ENCODE measurements at places on chromosomes 11 and 22. TPM values are rescaled to one million over a fixed set of nuclear protein-coding genes. Genes with fewer than 3 reads are reported as not detected.

- no peaks in the 10 kb centered on the region for H3K36me3 ChIP-seq
- H3K27ac ChIP-seq, result no peak overlapping the region
- no peaks in the 10 kb centered on the region for H3K27me3 ChIP-seq
- no peak overlapping the region for H3K4me3 ChIP-seq
- no peak for DNase-seq
Observed at GRCh38 chr22:18113680-18114394, 3.2 kb downstream of the TUBA8 start.

The NXPE4 gene
- 0.66 TPM for total RNA-seq

DNA sequence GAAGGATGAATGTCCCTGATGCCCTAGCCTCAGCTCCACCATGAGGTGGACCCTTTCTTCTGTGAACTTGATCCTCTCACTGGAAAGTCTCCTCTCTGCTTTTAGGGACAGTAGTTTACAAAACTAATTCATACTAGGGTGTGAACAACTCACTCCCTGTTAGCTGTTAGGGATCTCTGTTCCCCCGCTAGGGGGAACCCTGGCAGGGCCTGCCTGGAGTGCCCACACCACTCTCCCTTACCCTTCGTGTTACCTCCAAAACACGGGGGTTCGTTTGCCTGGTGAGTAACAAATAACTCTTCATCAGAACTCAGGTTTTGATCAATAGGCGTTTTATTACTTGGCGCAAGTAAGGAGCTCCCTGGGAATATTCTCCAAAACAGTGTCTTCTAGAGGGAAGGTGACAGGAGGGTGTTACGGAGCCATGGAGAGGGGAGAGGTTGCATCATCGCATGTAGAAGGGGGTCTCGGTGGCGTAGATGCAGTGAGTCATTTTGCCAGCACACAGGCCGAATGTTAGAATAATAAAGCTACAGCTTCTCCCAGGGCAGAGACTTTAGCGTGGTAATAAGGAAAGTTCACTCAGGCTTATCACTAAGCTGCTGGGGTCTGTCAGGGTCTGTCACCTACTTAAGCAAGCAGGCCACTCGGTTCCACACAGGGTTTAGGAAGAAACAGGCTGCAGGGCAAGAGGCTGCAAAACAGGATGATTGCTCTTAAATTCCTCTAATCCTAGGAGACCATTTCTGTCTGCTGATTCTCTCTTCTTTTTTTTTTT, 45.8 kb downstream of the C11orf96 start:
- no peaks in the 10 kb centered on the region for H3K36me3 ChIP-seq
- peaks cover 4% of the 10 kb centered on the region for H3K4me1 ChIP-seq
- H3K27me3 ChIP-seq, result peaks cover 4% of the 10 kb centered on the region

DNA sequence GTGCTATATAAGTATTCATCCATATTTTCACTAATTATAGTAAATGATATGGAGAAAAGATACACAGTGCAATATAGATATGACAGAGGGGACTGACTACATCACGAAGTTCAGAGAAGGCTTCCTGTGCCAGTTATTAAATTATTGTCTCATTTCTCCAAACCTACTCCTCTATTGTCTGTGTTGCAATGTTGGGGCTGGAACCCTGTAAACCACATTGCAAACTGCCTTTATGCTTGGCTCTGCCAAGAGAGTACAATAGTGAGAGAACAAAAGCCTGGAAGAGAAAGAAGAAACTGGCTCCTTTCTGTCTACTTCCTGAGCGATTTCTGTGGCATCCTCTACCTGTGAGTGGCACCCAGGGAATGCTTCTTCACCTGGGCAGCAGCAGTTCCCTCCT, 46.4 kb downstream of the ME3 start:
- H3K36me3 ChIP-seq, result no peaks in the 10 kb centered on the region
- DNase-seq, result no peak
- H3K27ac ChIP-seq, result no peak overlapping the region
- H3K27me3 ChIP-seq, result no peaks in the 10 kb centered on the region
- no peak overlapping the region for H3K4me3 ChIP-seq

DNA sequence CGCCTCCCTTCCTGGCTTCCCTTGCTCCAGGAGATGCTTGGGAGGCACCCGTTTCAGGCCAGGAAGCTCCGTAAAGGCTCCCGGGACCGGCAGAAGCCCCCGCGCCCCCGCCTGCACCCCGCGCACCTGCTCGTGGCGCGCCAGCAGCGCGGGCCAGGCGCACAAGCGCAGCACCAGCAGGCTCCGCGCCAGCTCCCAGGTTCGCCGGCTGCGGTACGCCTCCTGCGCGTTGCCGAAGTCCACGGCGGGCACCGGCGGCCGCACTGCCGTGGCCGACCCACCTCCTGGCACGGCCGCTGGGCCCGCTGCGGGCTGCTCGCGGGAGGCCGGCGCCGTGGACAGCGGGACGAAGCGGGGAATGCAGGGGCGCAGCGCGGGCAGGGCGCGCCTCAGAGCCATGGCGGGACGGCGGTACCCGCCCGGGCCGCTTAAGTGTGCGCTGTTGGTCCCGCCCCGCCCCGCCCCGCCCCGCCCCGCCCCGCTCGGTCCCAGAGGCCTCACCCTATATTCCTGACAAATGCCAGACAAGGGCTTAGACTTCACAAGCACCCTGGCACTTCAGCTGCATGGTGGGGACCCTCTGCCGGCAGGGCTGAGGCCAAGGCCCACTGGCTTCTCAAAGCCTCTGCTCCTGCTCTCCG, at the start of gene PRODH:
TSS of gene PRODH (minus strand) at position 405 of the 641 bp plus-strand sequence. CDS start at position 399, 6 bp downstream.
- DNase-seq, result no peak
- H3K4me3 ChIP-seq, result no peak within 1 kb of the TSS
- H3K27me3 ChIP-seq, result no peaks in the 10 kb centered on the region
- H3K27ac ChIP-seq, result no peak within 1 kb of the TSS
- no peaks in the 10 kb centered on the region for H3K36me3 ChIP-seq
- H3K4me1 ChIP-seq, result no peaks in the 10 kb centered on the region

- no peak overlapping the region for H3K4me3 ChIP-seq
- peak overlapping the region; percentile 62 for H3K27ac ChIP-seq
- DNase-seq, result no peak
- no peaks in the 10 kb centered on the region for H3K27me3 ChIP-seq
Observed at GRCh38 chr11:665704-666281, 28.7 kb downstream of the DRD4 start.

GRCh38 chr11:44941259-44942021, 9.2 kb downstream of the TP53I11 start:
- H3K36me3 ChIP-seq, result no peaks in the 10 kb centered on the region
- peak overlapping the region; percentile 43 for H3K27ac ChIP-seq
- no peaks in the 10 kb centered on the region for H3K27me3 ChIP-seq
- no peak for DNase-seq
- H3K4me3 ChIP-seq, result no peak overlapping the region

The RRP8 gene
- 8.8 TPM for total RNA-seq

The TEX12 gene
- total RNA-seq, result not detected

GRCh38 chr11:129985823-129986222, 16.8 kb downstream of the PRDM10 start:
- H3K4me3 ChIP-seq, result no peak overlapping the region
- no peak overlapping the region for H3K27ac ChIP-seq
- no peaks in the 10 kb centered on the region for H3K36me3 ChIP-seq
- no peaks in the 10 kb centered on the region for H3K27me3 ChIP-seq

The INPP5J gene
- total RNA-seq, result not detected

GRCh38 chr11:18457450-18457849, 1.8 kb downstream of the LDHAL6A start:
- no peaks in the 10 kb centered on the region for H3K27me3 ChIP-seq
- no peak overlapping the region for H3K27ac ChIP-seq
- no peaks in the 10 kb centered on the region for H3K4me1 ChIP-seq
- DNase-seq, result no peak
- no peaks in the 10 kb centered on the region for H3K36me3 ChIP-seq

DNA sequence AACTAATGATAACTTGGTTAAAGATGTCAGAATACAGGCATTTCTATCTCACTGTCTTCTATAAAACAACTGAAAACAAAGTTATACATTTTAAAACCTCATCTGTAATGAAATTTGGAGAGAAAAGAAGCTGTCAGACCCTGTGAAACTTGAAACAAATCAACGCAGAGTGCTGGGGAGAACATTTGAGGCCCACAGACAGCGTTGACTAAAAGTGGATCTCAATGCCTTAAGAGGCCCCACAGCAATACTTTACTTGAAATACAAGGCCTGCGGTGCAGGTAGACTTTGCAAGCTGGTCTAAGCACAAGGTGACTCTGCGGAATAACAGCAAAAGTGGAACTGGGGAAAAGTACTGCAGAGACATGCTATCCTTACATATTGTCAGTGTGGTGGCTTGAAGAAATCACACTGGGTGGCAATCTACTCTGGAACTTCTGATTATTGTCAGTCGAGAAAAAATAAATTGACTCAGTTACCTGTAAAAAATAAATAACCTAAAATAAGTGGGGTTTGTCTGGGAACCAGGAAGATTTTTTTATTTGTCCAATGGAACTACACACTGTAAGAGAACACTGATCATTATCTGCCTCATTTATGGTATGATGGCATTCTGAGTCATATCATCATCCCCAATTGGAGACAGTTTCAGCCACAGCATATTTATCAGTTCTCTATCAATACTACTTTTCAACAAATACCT, 138.9 kb downstream of the LUZP2 start:
- H3K4me1 ChIP-seq, result no peaks in the 10 kb centered on the region
- H3K4me3 ChIP-seq, result no peak overlapping the region
- no peaks in the 10 kb centered on the region for H3K36me3 ChIP-seq
- no peaks in the 10 kb centered on the region for H3K27me3 ChIP-seq
- DNase-seq, result no peak
- no peak overlapping the region for H3K27ac ChIP-seq

GRCh38 chr11:83459798-83460197, 173.6 kb upstream of the CCDC90B start:
- no peak overlapping the region for H3K27ac ChIP-seq
- no peaks in the 10 kb centered on the region for H3K27me3 ChIP-seq
- no peaks in the 10 kb centered on the region for H3K4me1 ChIP-seq

- no peak overlapping the region for H3K4me3 ChIP-seq
- H3K27me3 ChIP-seq, result no peaks in the 10 kb centered on the region
- DNase-seq, result no peak
- H3K27ac ChIP-seq, result no peak overlapping the region
Observed at GRCh38 chr11:61853698-61854169, 25.6 kb downstream of the FADS2 start.

GRCh38 chr11:78192223-78192719, 3.6 kb downstream of the USP35 start:
- H3K4me3 ChIP-seq, result no peak overlapping the region
- peak; percentile 48 for DNase-seq
- H3K36me3 ChIP-seq, result no peaks in the 10 kb centered on the region
- no peaks in the 10 kb centered on the region for H3K27me3 ChIP-seq
- peaks cover 9% of the 10 kb centered on the region for H3K4me1 ChIP-seq
- H3K27ac ChIP-seq, result peak overlapping the region; percentile 20

- peak overlapping the region; percentile 77 for H3K27ac ChIP-seq
- no peaks in the 10 kb centered on the region for H3K27me3 ChIP-seq
- no peak overlapping the region for H3K4me3 ChIP-seq
- H3K4me1 ChIP-seq, result no peaks in the 10 kb centered on the region
- no peaks in the 10 kb centered on the region for H3K36me3 ChIP-seq
- no peak for DNase-seq
Observed at GRCh38 chr11:111819161-111819828, 52.1 kb downstream of the ALG9 start.

- H3K27me3 ChIP-seq, result peaks cover 22% of the 10 kb centered on the region
- H3K4me1 ChIP-seq, result no peaks in the 10 kb centered on the region
- no peaks in the 10 kb centered on the region for H3K36me3 ChIP-seq
Observed at GRCh38 chr22:48180631-48181030, 1418.2 kb downstream of the TBC1D22A start.

The ATG13 gene
- 87.5 TPM for total RNA-seq

- no peak overlapping the region for H3K27ac ChIP-seq
- no peak for DNase-seq
- no peak overlapping the region for H3K4me3 ChIP-seq
- H3K4me1 ChIP-seq, result no peaks in the 10 kb centered on the region
- H3K27me3 ChIP-seq, result peaks cover 13% of the 10 kb centered on the region
Observed at GRCh38 chr22:32444068-32444467, 20.2 kb downstream of the BPIFC start.

GRCh38 chr11:96065379-96065778, 141.5 kb upstream of the MTMR2 start:
- peaks cover 3% of the 10 kb centered on the region for H3K4me1 ChIP-seq
- peak overlapping the region; percentile 53 for H3K27ac ChIP-seq
- no peak for DNase-seq
- no peaks in the 10 kb centered on the region for H3K36me3 ChIP-seq

DNA sequence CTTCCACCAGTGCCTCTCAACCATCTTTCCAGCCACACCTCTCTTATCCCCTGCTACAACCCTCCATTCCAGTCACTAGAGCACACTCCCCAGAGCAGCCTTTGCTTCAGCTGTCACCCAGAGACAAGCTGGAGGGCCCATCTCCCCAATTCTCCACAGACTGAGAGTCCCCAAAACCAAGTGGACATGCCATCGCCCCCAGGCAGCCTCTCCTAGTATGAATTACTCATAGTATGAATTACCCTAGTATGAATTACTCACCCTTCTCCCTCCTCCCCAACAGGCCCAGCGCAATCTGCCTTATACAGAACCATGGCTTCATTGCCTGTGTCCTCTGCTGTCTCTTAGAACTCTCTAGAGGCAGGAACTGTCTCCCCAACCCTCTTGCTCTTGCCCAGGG, 24.8 kb downstream of the MYH9 start:
- peak overlapping the region; percentile 92 for H3K27ac ChIP-seq
- peak overlapping the region; percentile 34 for H3K4me3 ChIP-seq
- no peaks in the 10 kb centered on the region for H3K27me3 ChIP-seq
- DNase-seq, result no peak
- peaks cover 54% of the 10 kb centered on the region for H3K4me1 ChIP-seq

DNA sequence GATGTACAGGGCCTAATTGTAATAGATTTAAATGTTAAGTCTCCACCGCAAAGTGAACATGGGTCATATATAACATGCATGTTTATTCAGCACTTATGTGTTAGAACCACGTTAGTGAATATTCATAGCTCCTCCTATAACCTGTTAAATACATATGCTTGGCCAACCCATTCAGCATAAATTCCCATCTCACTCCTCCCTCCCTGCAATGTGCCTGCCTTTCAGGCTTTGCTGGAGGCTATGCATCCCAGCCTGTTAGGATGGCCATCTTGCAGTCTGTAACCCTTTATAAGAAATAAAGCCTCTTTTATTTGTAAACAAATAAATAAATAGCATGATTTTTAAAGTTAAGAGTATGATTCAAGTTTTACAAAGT, 1.7 kb upstream of the OOSP4A start:
- H3K27ac ChIP-seq, result no peak overlapping the region
- no peak overlapping the region for H3K4me3 ChIP-seq
- DNase-seq, result no peak
- H3K4me1 ChIP-seq, result no peaks in the 10 kb centered on the region
- H3K27me3 ChIP-seq, result no peaks in the 10 kb centered on the region
- no peaks in the 10 kb centered on the region for H3K36me3 ChIP-seq

The DKK3 gene
- total RNA-seq, result 87.1 TPM

DNA sequence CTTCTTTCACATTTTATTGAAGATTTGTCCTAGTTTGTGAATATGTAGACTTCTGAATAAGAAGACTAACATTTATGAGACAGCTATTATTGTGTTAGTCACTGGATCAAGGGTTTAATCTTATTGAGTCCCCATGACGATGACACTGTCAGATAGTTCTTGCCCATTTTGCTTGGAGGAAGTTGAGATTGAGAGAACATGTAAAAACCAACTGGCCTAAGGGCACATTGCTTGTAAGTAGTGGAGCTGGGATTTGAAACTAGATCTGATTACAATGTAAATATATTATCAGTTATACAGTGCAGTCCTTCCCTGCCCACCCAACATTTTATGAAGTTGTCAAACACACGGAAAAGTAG, 134.7 kb downstream of the HIPK3 start:
- H3K4me1 ChIP-seq, result no peaks in the 10 kb centered on the region
- no peaks in the 10 kb centered on the region for H3K27me3 ChIP-seq
- no peaks in the 10 kb centered on the region for H3K36me3 ChIP-seq
- no peak for DNase-seq

All from breast epithelium (tissue), 4 donors.